ENCODE measurements at places on chromosomes 6 and 20. TPM values are rescaled to one million over a fixed set of nuclear protein-coding genes. Genes with fewer than 3 reads are reported as not detected.

Gene SAMD5
- 7.8 TPM for total RNA-seq

Gene HLA-DQA1
- total RNA-seq, result 0.99 TPM

Gene ZC2HC1B
- total RNA-seq, result not detected

- DNase-seq, result no peak
- H3K4me1 ChIP-seq, result peaks cover 13% of the 10 kb centered on the region
- no peaks in the 10 kb centered on the region for H3K27me3 ChIP-seq
- H3K4me3 ChIP-seq, result no peak overlapping the region
- no peaks in the 10 kb centered on the region for H3K36me3 ChIP-seq
Observed at GRCh38 chr6:135939208-135939591, 87.7 kb downstream of the PDE7B start.

- no peaks in the 10 kb centered on the region for H3K36me3 ChIP-seq
- DNase-seq, result no peak
- H3K27me3 ChIP-seq, result no peaks in the 10 kb centered on the region
- H3K4me1 ChIP-seq, result no peaks in the 10 kb centered on the region
Observed at GRCh38 chr20:6231556-6231955, 108.7 kb upstream of the FERMT1 start.
